ENCODE measurements at places on chromosomes 1 and 21.

DNA sequence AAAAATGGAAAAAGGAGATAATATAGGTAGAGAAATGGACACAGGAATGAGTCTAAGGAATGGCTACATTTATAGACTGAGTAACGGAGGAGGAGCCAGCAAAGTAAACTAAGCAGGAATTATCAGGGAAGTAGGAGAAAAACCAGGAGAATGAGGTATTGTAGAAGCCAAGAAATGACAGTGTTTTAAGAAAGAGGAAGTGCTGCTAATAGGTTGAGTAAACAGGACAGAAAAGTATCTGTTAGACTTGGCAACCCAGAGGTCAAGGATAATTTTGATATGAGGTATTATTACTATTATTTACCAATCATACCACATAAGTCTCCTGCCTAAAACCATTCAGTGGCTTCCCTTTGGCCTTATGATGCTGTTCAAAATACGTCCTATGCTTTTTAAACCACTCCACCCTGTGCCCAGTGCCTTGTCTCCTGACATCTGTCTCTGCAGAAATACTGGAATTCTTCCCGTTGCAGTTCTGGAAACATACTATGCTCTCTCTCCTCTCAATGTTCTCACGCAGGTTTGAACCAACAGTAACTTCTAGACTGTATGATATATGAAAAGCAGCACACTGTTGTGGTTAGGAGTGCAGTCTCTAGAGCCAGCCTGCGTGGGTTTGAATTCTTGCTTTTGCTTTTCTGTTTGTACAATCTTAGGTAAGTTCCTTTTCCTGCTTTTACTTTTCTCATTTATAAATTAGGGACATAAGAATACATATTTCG is 24.6 kb upstream of the NEK7 start:
- no peak for DNase-seq

- no peak for DNase-seq
Measured at GRCh38 chr1:92425617-92426016, 61.1 kb downstream of the GFI1 start.

DNA sequence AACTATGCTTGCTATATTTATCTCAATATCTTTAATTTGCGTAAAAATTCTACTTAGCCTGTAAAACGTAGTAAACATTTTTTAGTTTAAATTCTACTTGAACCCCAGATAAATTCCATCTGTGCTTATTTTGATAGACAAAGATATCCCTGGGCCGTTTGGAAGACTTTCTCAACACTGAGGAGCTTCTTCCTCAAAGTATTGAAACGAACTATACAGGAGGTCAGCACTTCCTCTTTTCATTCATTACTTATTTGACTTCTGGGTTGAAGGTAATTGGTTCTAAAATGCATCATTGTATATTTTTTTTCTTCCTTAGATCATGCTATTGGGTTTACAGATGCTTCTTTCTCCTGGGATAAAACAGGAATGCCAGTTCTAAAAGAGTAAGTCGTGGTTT is 74.7 kb downstream of the HSPA13 start:
- DNase-seq = no peak

DNA sequence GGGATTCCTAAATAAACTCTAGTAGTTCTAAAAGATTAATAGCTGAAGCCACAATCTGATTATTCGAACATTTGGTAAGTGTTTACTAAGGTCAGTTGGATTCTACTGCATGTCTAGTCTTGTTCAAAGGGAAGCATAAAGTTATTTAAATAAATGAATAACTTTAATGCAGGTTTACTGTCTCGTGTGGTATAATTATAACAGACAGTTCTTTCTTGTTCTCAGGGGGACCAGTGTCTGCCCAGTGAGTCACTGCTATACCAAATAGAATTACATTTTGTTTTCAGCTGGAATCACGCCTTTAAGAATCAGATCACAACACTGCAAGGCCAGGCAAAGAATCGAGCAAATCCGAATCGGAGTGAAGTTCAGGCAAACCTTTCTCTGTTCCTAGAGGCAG is 45.1 kb downstream of the SMG7 start:
- DNase-seq = no peak

- DNase-seq = no peak
Measured at GRCh38 chr1:83554174-83554573, 444.8 kb downstream of the TTLL7 start.

GRCh38 chr1:214552174-214552608 is 789 bp upstream of the PTPN14 start:
- no peak for DNase-seq

DNA sequence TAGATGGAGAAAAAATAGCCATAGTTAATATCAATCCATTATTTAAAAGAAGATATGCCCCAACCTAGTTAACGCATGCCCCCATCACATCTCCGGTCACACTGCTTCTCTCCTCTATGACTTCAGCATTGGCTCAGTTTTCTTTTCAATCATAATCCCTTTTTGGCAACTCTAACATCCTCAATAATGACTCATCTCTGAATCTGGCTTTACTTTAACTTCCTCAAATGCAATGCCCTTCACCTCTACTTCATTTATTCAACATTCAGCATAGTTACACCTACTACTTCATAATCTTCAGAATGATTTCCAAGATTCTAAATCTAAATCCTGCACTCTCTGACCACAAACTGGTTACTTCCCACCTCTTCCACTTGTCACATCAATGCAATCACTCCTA is 417.3 kb downstream of the USH2A start:
- DNase-seq = no peak
